Heart left ventricle (tissue), 16 donors: ENCODE measurements at places on chromosomes 4 and X.

- DNase-seq = no peak
These were observed 53.7 kb downstream of the MSX1 start for GRCh38 chr4:4913147-4913561.

DNA sequence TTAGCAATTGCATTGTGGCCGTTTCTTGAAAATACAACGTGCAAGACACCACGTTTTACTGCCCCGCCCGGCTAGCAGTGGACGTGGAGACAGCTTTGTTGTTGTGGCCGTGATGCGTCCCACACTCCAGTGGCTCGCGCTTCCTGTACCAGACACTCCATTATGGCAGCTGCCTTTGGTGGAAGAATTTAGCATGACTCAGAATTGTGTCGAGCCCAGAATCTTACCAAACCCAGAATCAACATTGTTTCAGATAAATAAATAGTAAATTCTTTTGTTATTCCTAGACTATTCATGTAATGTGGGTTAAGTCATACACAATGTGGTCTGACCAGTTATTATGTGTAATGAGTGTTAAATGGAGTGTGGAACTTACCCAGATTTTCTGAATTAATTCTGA, 25.3 kb upstream of the S100P start:
- DNase-seq = no peak

DNA sequence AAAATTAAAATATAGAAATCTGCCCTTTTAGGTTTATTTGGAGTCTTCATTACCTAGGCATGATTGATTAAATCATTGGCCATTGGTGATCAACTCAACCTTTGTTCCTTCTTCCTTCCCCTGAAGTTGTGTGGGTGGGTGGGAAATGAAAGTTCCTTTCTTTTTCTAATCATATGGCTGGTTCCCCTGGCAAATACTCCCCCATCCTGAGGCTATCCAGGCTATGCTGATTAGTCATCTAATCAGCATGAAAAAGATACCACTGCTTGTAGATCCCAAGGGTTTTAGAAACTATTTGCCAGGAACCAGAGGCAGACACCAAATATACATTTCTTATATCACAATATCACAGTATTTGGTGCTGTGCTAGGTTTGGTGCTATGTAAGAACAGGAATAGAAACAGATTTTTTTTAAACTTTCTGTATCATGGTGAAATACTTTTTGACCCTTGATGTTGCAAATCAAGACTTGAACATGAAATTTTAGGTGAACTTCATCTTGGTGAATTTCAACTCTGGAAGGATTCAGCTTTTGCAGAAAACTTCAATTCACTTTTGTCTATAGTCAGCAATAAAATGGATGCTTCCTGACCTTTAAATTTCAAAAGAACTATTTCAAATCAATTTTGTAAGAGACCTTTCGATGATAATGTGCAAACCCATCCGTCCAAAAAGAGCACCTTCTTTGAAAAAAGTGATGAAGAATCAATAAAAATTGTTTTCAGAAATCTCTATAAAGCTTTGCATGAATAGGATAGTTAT, 71.1 kb downstream of the CCSER1 start:
- DNase-seq = no peak

- DNase-seq = no peak
These were observed 7.4 kb downstream of the WDR44 start for GRCh38 chrX:118353081-118353850.

GRCh38 chr4:33422656-33423055, 2702.5 kb downstream of the PCDH7 start:
- DNase-seq = no peak

DNA sequence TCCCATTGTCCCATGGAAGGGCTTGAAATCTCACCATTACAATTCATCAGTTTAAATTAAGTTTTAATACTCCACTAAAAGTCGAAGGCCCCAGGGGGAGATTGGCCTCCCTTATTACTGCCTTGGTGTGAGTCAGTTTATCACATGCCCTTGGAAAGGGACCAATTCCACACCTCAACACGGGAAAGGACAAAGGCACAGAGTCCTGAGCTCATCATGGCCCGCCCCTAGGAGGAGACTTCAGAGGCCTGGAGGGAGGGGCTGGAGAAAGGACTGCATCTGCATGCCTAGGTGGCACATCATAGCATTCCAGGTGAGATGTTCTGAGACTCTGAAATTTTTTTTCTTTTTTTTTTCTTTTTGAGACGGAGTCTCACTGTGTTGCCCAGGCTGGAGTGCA, 2.8 kb upstream of the SEL1L3 start:
- DNase-seq = peak; percentile 38

- DNase-seq = no peak
These were observed 263.3 kb upstream of the MAGEB2 start for GRCh38 chrX:29952016-29952415.

DNA sequence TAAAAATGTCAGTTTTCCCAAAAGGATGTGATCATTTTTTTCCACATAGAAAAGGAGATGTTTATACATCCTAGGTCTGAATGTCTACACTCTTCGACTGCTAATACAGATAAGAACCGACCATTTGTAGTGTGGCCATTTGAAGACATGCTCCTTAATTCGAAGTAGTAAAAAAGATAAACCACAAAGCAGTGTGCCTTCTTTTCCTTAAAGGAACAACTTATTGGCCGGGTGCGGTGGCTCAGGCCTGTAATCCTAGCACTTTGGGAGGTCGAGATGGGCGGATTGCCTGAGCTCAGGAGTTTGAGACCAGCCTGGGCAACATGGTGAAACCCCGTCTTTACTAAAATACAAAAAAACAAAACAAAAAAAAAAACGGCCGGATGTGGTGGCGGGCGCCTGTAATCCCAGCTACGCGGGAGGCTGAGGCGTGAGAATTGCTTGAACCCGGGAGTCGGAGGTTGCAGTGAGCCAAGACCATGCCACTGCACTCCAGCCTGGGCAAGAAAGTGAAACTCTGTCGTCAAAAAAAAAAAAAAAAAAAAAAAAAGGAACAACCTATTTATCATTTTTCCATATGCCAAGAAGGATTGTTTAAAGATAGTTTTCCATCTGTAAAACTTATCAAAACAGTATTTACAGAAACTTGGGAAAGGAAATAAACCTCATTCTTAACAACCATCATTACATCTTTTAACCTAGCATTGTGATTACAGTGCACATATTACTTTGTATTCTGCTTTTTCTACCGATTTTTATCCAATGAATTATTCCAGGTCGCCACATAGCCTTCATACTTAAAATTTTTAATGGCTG, 2.6 kb downstream of the INTS6L start:
- no peak for DNase-seq
